ENCODE measurements at places on chromosomes 5 and 9.

- DNase-seq = no peak
These were observed 9.8 kb downstream of the LHX2 start for GRCh38 chr9:124021385-124021769.

- no peak for DNase-seq
These were observed 26.8 kb downstream of the FYB1 start for GRCh38 chr5:39192450-39193160.

GRCh38 chr5:142109331-142110045, 909 bp downstream of the NDFIP1 start:
- DNase-seq = no peak

DNA sequence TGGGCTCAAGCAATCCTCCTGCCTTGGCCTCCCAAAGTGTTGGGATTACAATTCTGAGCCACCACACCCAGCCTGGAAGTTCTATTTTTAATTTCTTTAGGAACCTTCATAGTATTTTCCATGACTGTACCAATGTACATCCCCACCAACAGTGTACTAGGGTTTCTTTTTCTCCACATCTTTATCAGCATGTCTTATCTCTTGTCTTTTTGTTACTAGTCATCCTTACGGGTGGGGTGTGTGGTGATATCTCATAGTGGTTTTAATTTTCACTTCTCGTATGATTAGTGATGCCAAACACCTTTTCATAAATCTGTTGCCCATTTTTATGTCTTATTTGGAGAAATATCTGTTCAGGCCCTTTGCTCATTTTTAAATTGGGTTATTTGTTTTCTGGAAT, 123.0 kb upstream of the MEF2C start:
- DNase-seq = no peak

- DNase-seq = no peak
These were observed 64.5 kb downstream of the LNPEP start for GRCh38 chr5:97000391-97000790.

- DNase-seq = no peak
These were observed 195.7 kb downstream of the CDK5RAP2 start for GRCh38 chr9:120383999-120384924.

- no peak for DNase-seq
These were observed 9.6 kb downstream of the ITGA2 start for GRCh38 chr5:52998552-52999313.

GRCh38 chr5:81525690-81526089, 131.8 kb upstream of the ACOT12 start:
- DNase-seq = no peak

DNA sequence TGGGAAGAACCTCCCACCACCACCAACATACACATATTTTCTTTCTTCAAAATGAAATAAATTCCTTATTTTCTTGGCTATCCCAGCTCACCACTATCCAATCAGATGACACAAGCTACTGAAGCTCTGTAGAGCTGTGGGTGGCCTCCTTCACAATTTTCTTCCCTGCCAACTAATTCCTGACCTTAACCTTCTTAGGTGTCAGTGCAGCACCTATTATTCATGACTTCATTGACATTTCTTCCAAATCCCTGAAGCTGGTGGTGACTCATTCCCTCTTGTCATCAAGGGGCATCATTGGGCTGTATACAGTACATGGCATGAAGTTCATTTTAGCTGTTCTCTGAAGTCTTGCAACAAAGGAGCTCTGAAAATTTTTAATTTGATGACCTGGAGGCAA, 42.0 kb upstream of the ADRA1B start:
- DNase-seq = no peak

- DNase-seq = no peak
These were observed 25.7 kb upstream of the EEIG1 start for GRCh38 chr9:128006332-128006996.

DNA sequence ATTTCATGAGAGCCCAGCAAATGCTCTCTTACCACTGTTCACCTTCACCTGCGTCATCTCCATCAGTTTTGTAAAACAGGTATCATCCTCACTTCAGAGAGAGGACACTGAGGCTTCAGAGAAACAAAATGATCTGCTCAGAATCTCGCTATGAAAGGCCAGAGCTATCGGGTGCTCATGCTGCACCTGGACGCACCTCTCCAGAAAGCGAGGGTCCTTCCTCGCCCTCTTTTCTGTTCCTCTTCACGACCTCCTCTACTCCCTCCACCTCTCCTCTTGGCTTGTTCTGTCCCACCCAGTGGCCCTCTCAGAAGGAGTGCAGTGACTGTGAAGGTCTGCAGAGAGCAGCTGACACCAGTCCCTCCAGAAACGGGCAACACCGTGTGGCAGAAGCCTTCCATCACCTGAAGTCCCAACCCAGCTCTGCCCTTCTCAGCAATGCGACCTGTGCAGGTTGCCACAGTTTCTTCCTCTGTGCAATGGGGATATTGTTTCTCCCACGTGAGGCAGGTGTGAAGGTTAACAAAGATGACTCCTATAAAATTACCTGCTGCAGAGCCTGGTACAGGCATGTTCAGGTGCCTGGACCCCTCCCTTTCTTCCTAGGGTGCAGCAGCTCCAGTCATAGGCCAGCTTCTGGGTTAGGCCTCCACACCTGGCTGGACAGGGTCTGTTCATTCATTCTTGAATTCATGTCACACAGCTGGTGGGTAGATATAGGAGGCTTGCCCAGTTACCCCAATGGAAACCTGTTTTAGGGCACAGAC, 45.3 kb upstream of the ANGPTL2 start:
- no peak for DNase-seq

- DNase-seq = no peak
These were observed 117.1 kb upstream of the TUT7 start for GRCh38 chr9:86471171-86471815.

- DNase-seq = no peak
These were observed 6.8 kb downstream of the MACROH2A1 start for GRCh38 chr5:135392256-135392655.

DNA sequence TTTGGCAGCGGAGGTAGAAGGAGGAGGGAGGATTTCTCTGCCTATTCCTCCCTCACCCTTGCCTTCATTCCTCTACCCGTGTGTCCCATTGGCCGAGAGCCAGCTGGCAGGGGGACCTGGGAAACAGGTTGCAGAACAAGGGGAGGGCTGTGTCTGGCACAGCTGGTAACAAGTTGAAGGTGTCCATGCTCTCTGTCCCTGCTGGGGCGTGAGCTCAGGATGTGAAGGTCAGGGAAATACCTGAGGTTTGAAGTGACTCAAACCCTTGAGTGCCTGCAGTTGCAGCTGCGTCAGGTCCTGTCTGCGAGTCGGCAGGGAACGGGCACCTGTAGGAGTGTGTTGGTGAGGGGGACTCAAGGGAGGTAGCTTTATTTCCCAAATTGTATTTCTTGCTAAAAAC, 16.2 kb downstream of the MIGA2 start:
- no peak for DNase-seq

- DNase-seq = no peak
These were observed 114.2 kb upstream of the PHYKPL start for GRCh38 chr5:178346607-178347334.

Data from CMK (cell line).